Activated gamma-delta T cell treated with anti-CD3 and anti-CD28 coated beads, Interleukin-2, amount 50 U/mL, for 16 hours (primary cell): ENCODE measurements at places on chromosomes 7 and 10.
A peak's percentile ranks its signal among the peaks of the same experiment; 100 is the strongest.

DNA sequence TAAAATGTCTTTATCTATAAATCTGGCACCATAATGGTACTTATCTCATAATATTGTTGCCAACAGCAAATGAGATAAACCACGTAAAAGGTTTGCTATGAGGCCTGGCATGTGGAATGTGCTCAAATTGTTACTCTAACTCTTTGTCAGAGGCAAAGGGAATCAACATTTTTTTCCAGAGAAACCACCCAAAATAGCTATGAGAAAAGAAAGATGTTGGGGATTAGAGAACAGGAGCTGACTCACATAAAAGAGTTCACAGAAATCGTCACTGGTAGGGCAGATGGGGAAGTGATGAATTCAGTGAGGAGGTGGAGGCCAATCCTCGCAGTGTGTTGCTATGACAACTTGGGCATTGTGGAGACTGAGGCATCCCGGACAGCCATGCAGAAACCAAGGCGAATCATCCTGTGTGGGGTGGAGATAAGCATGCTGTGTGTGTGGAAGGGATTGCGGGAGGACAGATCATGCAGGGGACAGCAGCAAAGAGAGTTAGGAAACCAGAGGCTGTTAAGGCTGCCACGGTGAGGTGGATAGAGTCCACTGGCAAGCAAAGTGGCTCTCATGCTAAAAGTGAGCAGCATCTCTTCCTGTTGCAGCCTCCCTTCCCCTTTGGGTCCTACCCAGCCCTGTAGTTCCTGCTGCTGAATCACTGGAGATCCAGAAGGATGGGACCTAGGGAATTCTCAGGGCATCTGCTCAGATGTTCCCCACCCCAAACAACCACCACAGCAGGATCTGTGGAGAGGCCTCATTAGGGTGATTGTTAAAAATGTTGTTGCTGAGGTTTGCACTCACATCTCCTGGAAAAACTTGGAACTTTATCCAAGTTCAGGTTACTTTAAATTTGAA lies 103.9 kb downstream of the CUBN start:
- peak; percentile 42 for DNase-seq

DNA sequence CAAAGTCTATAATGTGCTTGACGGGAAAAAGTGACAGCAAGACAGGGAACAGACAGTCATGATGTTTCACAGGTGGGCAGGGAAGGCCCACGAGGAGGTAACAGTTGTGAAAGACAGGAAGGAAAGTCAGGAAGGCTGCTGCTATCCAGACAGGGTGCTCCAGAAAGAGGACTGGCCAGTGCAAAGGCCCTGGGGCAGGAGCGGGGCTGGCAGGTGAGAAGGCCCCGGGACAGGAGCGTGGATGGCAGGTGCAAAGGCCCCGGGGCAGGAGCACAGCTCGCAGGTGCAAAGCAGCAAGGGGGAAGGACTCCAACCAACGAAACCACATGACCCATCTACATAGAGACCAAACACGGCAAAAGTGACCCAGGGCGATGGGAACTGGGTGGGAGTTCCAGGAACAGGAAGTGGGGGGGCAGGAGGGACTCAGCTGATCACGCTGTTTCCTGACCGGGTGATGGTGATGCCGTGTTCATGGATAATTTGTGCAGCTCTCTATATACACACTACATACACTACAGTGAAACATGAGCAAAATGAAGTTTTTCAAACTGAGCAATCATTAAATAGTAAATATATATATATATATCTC lies 138.2 kb downstream of the MAD1L1 start:
- DNase-seq: no peak

DNA sequence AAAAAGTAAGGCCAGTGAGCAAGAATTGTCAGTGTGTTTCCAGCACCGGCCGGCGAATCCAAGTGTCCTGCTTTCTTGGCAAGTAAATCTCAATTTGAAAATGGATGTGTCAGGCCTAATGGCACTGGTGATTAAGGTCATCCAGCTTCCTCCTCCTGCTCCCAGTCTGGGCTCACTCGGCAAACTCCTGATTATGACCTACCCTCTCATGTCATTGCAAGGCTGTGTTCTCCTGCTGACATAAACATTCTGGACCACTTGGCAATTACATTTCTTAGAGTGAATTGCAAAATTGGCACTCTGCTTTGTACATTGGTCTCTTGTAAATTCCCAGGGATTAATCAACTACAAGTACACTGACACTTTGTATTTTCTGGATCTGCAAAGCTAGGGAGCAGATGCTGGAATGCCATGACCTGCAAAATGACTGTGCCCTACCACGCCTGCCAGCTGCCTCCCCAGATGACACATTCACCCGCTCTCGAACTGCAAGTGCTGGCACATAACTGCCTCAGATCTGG lies 473.8 kb downstream of the KIF20B start:
- DNase-seq: no peak

- DNase-seq: no peak
Measured at GRCh38 chr7:11341285-11341944, 367.7 kb downstream of the PHF14 start.

DNA sequence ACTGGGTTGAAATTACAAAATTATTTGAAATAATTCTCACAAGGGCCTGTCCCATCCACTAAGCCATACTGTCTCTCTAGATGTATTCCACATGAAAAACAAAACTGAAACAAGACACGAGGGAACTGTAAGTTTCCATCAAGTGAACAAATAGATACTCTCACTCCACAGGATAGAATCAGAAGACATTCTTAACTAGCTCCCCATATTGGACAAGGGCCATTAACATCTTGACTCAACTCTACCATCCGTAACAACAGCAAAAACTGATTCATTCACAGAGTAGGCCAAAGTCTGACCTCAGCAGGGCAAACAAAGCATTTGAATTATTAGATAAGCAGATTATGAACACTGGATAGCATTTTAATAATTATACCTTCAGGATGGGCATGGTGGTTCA lies 29.1 kb downstream of the UBE2H start:
- no peak for DNase-seq

DNA sequence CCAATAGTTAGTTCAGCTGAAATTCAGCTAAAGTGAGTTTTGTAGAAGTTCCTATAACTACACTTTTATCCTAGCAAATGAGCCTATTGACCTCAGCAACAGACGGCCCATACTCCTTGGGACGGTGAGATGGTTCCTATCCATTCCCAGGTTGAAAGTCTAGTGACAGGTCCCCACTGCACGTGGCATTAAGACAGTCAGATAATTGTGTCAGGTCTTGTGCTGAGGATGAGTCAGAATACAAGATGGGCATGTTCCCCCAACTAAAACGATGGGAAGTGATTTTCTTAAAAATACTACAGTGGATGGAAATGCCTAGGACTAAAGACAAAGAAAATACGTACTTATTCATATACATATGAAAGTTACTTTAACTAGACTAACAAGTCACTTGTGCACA lies 2.1 kb downstream of the CAV1 start:
- DNase-seq: no peak

- DNase-seq: no peak
Measured at GRCh38 chr10:44173608-44173894, 211.3 kb downstream of the CXCL12 start.

DNA sequence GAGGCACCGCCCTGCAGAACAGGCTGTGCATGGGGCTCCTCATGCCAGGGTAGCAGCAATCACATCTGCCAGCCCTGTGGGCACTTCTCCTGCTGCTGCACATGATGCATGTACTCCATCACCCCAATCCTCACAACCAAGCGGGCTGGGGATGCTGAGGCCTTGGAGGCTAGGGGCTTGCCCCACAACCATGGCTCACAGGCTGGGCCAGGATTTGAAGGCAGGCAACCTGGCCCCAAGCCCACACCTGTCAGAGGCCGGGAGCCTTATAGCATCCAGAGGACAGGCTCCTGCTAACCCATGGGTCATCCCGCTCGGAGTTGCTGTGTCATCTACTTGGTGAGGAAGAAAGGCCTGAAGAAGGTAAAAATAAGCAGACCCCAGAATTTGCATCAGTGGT lies 2.2 kb downstream of the POLM start:
- no peak for DNase-seq

- DNase-seq: no peak
Measured at GRCh38 chr7:142412551-142413193, 154.8 kb upstream of the PRSS58 start.

DNA sequence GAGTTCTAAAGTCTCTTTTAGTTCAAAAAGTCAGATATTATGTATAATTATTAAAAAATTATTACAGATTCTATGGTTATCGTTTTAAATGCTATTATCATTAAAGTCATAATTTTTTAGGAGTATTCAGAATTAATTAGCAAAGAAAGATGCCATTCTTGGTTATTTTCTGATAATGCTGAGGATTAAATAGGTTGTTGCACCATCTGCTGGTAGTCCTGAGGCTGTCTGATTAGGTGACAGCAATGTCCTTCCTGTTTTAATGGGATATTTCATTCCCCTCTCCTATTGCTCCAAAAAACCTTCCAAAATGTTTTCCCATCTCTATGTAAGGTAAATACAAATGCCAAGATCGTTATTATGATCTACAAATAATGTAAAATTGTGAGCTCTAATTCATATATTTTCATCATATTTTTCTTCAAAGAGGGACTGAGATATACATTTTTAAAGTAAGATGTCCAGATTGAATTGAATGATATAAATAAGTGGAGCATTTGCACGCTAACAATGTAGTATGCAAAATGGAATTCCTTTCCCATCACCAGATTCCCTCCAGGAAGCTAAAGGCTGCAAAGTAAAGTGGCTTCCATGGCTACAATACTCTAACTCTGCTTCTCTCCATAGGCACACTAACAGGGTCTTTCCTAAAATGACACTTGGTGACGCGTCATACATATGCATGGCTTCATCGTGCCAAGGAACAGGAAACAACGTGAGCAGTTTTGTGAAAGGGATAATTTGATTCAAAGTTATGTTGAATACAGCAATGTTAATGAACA lies 58.8 kb upstream of the AKR1E2 start:
- no peak for DNase-seq

- DNase-seq: no peak
Measured at GRCh38 chr10:101464599-101464998, 110.6 kb downstream of the BTRC start.

- no peak for DNase-seq
Measured at GRCh38 chr10:76454506-76455140, 1023.2 kb downstream of the LRMDA start.

GRCh38 chr10:97336006-97336405 lies 1.5 kb upstream of the FRAT2 start:
- DNase-seq: no peak

GRCh38 chr10:239109-239508 lies 103.9 kb downstream of the ZMYND11 start:
- DNase-seq: no peak

- peak; percentile 71 for DNase-seq
Measured at GRCh38 chr7:139340808-139341057, 404 bp upstream of the FMC1 start.

DNA sequence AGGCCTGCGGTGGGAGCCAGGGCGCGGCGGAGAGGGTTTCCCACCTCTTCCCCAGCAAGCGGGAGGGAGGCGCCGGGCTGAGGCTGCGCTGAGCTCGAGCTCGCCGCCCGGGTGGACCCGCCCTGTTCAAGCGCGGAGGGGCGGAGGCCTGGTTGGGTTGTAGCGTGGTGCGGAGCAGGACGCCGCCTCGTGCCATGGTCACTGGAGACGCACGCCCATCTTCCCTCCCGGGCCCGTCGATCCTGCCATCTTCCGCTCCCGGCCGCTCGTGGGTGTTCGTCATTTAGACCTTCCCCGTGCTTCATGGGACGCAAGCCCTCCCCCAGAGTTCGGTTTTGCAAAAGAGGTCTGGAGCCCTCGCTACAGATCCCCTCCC lies 9.3 kb upstream of the EN2 start:
- DNase-seq: no peak

GRCh38 chr10:121624836-121625486 lies 26.7 kb upstream of the FGFR2 start:
- no peak for DNase-seq
